CD4-positive, alpha-beta T cell treated with Interleukin-12 subunit alpha and Interleukin-12 subunit beta, for 1 hour (primary cell): ENCODE measurements at places on chromosomes 5 and 9.

DNA sequence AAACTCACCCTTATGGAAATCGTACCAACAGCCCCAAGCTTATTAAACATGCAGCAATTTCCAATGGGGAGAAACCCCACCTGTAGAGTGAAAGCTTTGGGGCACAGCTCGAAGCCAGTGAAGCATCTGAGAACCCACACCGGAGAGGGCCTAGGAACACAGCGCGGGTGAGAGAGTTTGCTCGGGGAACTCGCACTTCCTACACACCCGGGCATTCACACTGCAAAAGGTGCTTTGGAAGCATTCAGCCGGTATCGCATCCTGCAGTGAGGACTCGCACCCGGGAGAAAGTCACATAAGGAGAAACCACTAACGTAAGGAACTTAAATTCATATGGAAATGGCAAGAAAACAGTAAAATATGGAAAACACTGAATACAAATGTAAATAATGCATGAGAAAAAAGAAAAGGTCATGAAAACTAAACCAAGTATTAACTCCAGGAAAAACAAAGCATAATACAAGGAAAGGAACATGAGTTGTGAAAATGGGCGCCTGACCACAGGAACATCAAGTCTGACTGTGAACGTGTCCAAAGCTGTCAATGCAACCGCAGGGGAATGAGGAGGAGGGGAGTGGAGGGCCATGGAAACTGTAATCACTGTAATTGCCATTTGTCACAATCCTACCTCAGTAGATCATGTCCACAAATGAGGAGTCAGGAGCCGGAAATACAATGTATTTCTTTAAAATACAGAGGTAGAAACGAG lies 28.7 kb downstream of the CAMSAP1 start:
- DNase-seq = no peak

DNA sequence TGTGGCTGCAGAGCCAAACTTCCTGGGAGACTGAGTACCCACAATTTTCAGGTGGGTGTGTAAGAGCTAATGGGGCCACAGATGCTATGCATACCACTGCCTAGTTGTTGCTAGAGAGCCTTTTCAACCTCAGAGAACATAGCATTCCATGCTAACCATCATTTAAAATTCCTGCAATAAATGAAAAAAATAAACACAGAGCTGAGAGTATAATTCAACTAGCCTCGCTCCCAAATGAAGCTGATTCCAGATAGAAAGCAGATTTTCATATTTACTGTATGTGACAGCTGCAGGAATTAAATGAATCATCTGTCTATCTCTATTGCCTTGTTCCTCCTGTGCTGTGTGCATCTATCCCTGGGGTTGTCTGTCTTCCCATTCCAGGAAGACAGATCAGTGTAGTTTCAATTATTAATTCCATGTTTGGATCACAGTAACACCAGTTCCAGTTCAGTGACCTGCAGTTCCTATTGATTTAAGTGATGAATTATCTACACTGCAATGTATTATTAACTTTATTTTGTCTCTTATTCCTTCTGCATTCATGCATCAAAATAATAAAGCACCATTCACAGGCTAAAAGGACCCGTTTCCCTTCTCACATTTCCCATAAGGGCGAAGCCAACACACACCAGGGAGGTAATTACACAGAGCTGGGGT lies 324.5 kb downstream of the SLIT3 start:
- DNase-seq = no peak

DNA sequence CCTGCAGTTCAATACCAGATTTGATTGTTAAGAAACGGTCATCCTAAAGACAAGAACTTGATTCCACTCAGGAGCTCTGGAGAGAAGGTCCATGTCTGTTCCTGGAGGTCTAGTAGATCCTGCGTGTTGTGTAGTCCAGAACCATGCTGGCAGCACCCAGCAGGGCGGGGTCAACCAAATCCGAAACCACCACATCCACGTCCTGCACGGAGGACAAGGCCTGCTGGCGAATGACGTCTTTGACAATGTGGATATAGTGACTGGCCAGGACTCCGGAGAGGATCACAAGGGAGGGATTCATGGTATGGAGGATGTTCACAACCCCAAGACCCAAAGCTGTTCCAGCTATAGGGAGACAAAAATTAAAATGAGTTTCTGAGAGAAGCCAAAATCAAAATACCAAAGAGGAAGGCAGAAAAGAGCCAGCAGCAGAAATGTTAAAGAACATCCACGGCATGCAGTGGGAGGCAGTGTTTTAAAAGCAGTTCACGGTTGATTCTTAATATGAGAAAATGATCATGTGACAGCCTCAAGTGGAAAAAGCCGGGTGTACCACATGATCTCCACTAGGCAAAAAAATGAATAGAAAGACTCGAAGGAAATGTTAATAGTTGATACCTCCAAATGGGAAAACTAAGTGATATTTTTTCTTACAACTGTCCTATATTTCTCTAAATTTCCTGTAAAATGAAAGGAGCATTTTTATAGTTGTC lies 26.7 kb downstream of the CLTA start:
- no peak for DNase-seq

DNA sequence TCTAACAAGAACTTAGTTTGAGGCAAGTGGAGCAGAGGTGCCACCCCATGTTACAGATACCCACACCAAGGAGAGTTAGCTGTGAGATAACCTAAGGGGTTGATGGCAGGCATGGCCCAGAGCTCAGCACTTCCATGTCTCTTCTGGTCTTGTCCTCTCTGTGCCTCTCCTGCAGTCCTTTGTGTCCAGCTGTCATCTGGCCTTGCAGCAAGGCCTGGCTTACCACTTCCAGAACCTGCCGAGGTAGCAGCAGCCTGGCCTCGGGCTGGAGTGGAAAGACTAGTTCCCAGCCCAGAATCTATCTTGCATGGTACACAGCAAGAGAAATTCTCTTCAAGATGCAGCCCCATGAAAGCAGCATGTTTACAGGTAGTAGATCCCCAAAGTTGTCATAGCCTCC lies 41.5 kb downstream of the PIP5K1B start:
- DNase-seq = no peak

DNA sequence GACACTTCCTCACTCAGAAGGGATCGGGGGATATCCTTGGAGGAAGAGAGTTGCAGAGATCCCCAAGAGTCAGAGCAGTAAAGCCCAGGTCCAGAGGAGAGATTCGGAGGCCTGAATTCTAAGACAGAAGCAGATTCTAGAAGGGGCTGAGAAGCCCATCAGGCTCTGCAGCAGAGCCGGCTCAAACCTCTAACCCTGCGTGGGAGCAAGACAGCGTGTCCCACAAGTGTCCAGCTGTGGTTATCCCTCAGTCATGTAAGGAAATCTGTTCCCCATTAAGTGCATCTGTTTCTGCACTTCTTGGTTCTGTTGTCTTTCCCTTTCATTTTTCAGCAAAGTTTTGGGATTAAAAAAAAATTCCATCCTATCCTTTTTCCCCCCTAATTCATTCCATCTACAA lies 4.8 kb upstream of the DIAPH1 start:
- no peak for DNase-seq

- DNase-seq = no peak
These were observed 6.5 kb downstream of the CD74 start for GRCh38 chr5:150406103-150406722.

DNA sequence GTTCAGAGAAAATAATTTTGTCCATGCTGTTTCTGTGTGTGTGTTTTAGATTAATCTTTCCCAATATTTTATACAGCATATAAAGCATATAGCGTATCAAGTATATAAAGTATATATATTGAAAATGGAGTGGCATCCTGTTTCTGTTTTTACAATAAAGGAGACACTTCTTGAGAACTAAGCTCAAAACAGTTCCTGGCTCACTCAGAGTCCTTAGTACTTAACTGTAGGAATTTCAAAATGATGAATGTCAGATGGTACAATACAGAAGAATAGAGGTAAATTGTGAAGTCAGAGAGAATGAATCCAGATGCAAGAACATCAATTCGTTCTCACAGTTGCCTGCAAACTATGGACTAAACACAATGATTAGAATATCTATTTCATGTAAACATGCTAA lies 68.7 kb upstream of the TAS2R1 start:
- no peak for DNase-seq

DNA sequence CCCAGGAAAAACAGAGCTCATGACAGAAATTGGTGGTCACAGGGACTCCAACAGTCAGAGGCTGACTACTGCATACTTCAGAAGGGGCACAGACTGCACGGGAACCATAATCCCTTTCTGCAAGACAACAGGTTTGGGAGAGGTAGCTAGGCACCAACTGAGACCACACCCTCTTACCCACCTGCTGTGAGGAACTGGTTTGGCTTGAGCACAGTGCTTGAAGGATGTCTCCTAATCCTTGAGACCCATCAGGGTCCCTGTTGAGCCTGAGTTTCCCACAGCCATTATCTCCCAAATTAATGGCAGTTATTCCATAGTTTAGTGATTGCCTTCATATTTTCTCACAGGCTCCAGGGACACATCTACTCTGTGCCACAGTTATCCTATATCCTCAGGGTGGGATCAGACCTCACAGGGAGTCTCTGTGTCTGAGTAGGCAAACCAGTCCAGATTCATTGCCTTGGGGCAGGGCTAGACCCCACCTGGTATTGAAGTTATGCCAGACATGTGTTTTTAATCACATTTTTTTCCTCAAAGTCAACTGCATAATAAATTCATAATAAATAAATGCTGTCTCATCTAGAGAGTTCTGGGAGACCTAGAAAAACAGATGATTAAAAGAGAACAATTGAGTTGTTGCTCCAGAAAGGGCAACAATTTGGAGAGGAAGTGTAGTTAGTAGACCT lies 9.3 kb upstream of the CAST start:
- DNase-seq = no peak

GRCh38 chr9:86253577-86253976 lies 5.9 kb downstream of the C9orf153 start:
- no peak for DNase-seq

DNA sequence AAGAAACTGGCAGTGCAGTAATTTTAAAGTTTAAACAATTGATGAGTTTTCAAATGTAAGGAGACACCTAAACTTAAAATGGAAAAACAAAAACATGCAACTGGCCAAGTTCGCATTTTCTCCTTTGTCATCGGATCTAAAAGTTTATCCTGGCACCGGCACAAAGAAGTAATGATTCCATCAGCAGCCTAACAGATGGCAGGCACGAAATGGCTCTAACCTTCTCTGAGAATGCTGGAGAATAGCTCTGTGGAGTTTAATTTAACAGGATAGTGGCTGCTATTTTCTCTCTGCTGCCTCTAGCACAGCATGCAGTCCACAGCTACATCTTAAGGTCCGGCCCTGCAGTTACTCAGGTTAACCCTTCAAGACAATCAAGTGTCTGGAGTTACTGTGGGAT lies 82.2 kb downstream of the PRELID2 start:
- DNase-seq = no peak

DNA sequence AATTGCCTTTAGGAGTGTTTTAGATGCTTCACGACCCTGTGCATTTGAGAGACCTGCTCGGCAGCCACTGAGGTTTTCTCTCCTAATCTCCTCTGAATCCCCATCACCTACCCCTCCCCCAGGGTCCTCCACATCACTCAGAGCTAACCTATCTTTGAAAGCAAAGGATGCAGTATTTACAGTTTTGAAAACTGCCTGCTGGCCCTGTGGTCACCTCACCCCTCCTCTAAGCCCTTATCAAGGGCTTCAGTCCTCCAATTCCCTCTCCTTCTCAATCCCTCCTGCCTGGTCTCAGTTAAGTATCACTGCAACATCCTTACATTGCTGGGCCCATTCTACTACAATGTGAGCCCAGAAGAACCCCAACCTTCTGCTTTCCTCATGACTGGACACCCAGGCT lies 4.6 kb downstream of the RPP25L start:
- no peak for DNase-seq

- DNase-seq = no peak
These were observed 6.7 kb downstream of the OR1K1 start for GRCh38 chr9:122806661-122807060.

DNA sequence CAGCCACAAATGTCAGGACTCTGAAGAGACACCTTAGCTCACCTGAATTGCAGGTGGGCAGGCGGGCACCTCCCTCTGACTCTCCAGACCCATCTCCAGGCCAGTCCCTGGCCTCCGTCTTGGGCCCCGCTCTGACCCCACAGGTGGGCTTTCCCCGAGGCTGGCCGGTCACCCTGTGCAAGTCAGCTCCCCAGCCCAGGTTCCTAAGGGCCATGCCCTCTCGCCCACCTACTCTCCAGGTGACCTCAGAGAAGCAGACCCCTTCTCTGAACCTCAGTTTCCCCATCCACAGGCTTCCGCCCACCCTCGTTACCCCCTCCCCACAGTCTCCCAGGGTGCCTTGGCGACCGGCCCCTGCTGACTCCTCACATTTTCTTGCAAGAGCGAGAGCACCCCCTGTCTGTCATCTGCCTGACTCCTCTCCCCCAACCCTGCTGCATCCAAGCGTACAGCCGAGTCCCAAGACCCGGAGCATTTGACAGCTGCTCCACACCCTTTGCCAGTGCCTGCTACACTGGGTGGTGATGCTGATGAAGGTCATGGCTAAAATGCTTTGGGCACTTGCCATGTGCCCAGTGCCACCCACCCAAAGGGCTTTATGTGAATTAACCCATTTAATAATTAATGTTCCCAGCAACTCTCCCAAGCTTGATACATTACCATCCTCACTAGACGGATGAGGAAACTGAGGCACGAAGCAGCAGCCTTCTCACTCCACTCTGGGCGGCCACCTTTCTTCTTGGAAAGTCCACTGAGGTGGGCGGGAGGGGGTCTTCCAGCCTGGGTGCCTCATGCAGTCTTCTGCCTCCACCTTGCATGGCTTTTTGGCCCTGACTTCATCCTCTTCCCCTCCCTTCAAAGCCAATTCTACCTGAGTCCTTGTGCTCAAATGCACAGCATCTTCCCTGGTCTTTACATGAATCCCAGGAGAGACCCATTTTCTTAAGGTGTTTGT lies 51.1 kb upstream of the ORM1 start:
- DNase-seq = no peak

GRCh38 chr9:98374385-98375051 lies 119.1 kb upstream of the TBC1D2 start:
- DNase-seq = no peak

- no peak for DNase-seq
These were observed 23.8 kb downstream of the C9 start for GRCh38 chr5:39340506-39340905.

DNA sequence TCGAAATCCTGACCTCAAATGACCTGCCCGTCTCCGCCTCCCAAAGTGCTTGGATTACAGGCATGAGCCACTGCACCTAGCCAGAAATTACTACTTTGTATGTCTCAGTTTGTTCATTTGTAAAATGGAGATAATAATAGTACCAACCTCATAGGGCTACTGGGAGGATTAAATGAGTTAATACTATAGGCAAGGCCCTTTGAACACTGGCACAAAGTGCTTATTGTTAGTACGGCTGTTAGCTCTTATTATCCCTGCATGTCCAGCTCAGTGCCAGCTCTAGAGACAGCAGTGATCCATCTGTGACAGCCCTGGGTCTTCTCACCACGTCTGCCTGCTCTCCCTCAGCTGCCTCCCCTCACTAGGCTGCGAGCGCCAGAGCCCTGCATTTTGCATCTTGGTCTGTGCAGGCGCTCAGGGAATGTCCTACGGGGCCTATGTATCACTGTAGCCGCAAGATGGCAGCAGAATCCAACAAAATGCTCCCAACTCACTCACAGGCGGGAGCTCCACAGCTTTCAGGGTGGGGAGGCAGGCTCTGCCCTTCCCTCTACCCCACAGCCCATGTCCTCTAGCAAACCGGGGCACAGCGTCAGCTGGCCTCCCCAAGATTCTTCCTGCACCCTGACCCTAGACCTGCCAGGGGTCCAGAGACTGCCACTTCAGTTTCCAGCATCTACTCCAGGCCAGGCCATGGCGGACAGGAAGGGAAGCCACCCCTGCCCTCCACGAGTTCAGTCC lies 17.7 kb upstream of the AKNA start:
- peak; percentile 86 for DNase-seq
